ENCODE measurements at places on chromosomes 2 and 18.

GRCh38 chr2:38016219-38016618 is 59.7 kb downstream of the CYP1B1 start:
- DNase-seq, result no peak

GRCh38 chr2:199228887-199229819 is 228.6 kb downstream of the SATB2 start:
- no peak for DNase-seq

DNA sequence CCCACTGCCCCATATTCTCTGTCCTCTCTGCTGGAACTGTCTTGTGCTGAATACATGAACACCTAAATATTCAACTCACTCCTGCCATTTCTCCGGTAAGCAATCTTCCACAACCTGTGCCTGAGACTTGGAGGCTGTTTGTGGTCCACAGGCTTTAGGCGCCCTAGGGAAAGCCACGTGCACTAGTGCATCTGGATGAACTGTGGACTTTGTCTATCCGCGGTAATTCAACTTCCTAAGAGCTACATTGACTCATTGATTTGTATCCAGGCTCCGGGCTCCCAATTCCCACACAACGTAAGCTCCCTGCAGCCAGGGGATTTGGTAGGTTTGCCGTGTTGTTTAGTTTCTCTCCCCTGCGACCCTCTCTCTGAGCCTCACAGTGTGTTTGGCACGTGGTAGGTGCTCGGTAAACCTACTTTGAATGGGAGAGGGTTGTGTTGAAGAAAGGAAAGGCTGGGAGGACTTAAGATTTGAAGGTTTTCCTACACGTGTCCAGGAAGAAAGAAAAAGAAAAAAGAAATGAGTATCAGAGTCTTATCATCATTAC is 718.2 kb downstream of the DPP10 start:
- no peak for DNase-seq

- no peak for DNase-seq
Observed at GRCh38 chr2:83196225-83196624, 1262.9 kb downstream of the SUCLG1 start.

- no peak for DNase-seq
Observed at GRCh38 chr2:39938035-39938835, 159.2 kb upstream of the THUMPD2 start.

DNA sequence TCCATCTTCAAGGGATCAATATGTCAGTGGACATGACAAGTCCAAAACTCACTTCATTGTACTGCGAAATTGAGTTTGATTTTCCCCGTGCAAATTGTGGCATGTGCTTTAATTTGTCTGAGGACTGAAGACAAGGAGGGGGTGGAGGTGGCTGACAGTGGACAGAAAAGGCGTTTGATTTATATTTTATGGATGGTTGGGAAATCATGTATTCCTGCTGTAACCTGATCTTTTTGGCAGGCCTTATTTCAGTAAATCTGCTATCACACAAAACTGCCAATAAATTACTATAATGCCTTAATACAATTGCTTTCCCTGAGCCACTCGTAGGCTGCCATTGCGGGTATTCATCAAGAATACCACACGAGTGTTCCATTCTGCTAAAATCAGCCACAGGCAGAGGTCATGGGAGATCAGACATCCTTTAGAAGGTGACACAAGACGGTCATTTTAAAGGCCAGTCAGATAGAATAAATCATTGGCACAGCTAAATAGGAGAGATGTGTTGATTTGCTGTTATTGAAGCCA is 720.5 kb downstream of the MBD2 start:
- no peak for DNase-seq

DNA sequence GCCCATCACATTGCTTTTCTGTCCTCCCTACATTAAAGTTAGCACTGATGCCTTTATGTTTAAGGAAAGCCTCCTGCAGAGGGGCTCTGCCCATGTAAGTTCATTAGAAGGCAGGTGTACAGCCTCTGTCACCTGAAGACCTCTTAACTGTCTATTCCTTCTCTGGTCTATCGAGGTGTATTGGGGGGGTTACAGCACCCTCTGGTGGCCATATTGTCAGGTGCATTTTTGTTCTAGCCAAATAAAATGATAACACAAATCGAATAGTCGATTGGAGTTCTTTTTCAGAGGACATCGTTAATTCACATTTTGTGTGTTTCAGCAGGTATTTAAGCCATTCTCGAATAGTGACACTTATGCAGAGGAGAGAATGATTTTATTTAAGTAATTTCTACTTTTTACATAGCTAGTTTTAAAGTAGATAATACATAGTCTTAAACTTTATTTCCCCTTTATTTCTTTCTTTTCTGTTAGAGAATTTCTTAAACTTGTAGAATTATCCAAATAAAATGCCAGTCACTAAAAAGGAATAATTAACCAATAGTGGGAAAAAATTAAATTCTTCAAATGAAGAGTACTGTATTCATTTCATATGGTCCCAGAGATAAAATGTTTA is 136.8 kb downstream of the NEDD4L start:
- DNase-seq, result peak; percentile 21

- DNase-seq, result no peak
Observed at GRCh38 chr2:36952748-36953197, 13.6 kb downstream of the STRN start.

GRCh38 chr2:176685908-176686307 is 416.7 kb downstream of the MTX2 start:
- no peak for DNase-seq

DNA sequence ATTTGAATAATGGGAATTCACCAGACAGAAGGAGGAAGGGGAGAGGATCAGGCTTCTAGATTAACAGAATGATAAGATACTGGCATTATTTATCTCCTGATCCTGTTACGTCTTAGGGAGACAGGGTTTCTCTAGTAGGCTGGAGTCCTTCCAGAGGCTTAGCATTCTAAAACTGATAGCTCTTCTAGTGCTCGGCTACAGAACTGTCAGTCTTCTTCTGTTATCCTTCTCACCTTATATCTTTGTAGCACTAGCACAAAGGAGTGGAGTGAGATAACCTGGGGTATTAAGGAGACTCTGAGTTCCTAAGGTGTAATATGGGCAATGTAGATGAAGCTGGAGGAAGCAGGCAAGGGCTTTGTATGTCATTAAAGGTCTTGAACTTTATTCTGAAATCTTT is 52.1 kb downstream of the PIKFYVE start:
- DNase-seq, result no peak

- no peak for DNase-seq
Observed at GRCh38 chr18:2657788-2658458, 2.4 kb downstream of the SMCHD1 start.

- no peak for DNase-seq
Observed at GRCh38 chr2:168465594-168465993, 9.5 kb downstream of the CERS6 start.

GRCh38 chr2:98835831-98836385 is 100.1 kb downstream of the CRACDL start:
- DNase-seq, result no peak

- no peak for DNase-seq
Observed at GRCh38 chr2:66237803-66238379, 197.0 kb upstream of the MEIS1 start.

- DNase-seq, result no peak
Observed at GRCh38 chr2:33681364-33681757, 82.3 kb upstream of the FAM98A start.

DNA sequence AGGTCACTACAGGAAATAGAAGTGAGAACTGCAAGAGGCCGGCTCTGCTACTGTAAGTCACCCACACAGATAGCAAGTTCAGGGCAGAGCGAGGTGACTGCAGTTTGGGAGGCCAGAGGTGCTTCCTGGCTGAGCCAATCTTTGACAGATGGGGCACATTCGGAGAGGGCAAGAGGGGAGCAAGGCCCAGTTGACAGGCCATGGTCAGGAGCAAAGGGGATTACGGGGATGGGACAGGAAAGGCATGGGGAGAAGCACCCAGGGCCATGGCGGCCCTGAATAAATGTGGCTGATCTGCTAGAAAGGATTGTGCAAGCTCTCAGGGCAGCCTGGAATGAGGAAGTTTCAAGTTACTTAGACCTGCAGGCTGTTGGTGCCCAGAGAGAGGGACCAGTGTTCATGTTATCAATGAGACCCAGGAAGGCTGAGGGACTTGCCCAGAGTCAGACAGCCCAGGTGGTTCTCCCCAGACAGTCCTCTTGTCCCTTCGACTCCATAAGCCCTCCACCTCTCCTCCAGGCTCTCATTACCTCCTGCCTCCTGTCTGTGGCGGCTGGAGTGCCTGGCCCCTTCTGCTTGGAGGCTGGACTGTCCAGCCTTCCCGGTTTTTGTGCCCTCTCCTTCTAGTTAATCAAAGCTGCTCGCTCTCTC is 123.3 kb downstream of the CTIF start:
- DNase-seq, result no peak

DNA sequence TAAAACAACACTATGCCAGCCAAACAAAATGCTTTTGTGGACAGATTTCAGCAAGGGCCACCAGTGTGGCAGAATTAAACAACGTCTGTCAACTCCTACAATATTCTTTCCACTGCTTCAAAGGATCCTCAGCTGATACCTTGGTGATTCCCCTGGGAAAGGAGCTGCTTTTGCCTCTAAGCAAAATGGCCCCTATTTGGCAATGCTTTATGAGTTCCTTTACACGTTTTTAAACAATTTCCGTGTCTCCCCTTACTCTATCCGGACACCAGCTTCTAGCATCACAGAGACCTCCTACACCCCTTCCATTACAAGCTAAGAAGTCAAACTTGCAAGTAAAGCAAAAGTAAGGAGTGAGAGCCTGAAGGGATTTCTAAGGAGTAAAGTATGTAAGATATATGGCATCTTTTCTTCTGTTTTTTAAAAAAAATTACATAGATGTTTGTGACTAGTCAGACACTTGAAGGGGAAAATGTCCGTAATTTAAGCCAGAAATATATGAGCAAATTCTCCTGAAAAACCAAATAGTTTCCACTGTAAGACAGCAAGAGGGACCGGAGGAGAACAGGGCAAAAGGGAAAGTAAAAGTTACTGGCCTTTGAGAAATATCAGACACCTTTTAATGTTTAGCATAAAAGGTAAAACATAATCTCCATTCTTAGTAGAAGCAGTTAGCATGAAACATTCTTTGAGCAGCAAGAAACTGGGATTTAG is 1.9 kb downstream of the SOS1 start:
- DNase-seq, result no peak
